Astrocyte (in vitro differentiated cells and primary cell): ENCODE measurements at places on chromosomes 5 and 9. TPM values are rescaled to one million over a fixed set of nuclear protein-coding genes. Genes with fewer than 3 reads are reported as not detected.

Gene CDK7
- total RNA-seq, result 53.6 and 58.3 TPM in 2 replicates

Gene ARID3C
- 0.16 and 0.19 TPM in 2 replicates for total RNA-seq

DNA sequence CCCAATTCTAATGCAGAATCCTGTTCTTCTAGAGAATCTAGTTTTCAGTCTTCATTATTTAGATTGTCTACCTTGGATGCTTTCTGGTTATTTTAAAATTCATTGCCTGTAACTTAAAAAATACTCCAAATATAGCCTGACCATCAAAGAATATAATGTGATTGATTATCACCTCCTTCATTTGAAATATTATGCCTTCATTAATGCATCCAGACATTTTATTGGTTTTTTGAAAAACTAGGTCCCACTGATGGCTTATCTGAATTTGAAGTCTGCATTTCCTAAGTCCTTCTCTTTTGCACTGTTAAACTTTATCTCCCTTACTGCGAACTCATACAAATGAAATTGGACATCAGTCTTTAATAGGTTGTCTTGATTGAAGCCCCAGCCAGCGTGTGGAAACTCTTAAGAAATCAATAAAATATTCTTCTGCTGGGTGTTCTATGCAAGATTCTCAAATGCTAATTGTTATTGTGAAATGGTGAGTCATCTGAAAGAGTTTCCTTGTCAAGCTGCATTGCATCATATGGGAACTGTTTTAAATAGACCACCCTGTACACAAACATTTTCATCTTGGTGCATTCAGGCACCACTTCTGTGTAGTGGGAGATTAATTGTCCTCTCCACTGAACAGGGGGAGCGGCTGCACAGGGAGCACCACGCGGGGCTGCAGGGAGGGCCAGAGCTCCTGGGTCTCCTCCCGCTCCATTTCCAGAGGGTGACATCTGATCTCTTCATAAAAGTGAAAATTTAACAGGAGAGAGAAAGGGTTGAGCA lies 92.3 kb upstream of the FANCC start:
- H3K27me3 ChIP-seq, result no peaks in the 10 kb centered on the region
- H3K36me3 ChIP-seq, result no peaks in the 10 kb centered on the region
- DNase-seq, result peak; percentile 77
- no peak overlapping the region for H3K27ac ChIP-seq
- no peak overlapping the region for H3K4me3 ChIP-seq
- H3K4me1 ChIP-seq, result peaks cover 4% of the 10 kb centered on the region

DNA sequence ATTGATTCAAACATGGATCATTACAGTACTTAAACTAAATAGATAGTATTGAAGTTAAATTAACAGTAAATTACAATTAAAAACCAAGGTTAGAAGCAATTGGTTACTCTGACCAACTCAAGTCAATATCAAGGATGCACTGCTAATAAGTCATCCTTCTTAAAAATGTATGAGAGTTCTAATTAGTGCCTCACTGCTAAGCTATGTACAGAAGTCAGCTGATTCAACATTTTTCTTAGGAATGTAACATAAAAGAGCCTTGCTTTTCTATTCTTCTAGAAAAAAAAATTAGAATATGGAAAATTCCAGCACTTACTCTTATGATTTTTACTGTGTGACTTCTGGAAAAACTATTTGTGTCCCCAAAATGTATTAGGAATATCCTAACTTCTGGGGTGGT lies 75.7 kb upstream of the FBN2 start:
- DNase-seq, result peak; percentile 16
- H3K36me3 ChIP-seq, result no peaks in the 10 kb centered on the region
- H3K27me3 ChIP-seq, result no peaks in the 10 kb centered on the region
- no peak overlapping the region for H3K27ac ChIP-seq

DNA sequence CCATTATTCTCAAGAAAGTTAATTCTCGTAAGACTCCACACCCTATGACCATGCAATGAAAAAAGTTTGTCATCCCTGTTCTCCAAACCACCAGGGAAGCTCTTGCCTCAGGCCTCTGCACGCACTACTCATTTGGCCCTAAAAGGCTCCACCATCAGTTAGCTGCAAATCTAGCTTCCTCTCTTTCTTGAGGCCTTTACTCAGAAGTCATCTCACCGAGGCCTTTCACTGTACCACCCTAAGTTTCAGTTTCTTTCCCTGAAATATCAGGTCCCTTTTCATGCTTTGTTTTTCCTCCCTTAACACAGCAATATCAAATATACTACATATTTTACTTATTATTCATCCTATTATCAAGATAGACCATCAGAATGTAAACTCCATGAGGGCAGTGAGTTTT lies 39.1 kb downstream of the OXCT1 start:
- H3K4me1 ChIP-seq, result peaks cover 10% of the 10 kb centered on the region
- H3K27ac ChIP-seq, result no peak overlapping the region
- H3K36me3 ChIP-seq, result peaks cover 12% of the 10 kb centered on the region
- no peak for DNase-seq

DNA sequence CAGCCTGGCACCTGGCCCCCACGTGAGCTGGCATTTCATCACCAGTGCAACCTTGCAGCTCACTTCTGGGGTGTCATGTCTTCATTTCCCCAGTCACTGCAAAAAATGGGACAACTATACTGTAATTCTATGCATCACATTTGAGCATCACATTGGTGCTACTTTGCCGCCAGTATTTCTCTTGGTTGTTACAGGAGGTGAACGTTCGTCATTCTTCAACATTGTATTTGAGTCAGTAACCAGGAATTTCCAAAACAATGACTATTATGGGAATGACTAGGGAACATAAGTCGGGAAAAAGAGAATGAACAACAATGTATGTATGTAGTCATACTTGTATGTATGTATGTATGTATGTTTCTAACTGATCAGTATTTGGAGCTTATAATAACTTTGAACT lies 1278.0 kb downstream of the EFNA5 start:
- DNase-seq, result peak; percentile 70
- peaks cover 11% of the 10 kb centered on the region for H3K4me1 ChIP-seq
- no peak overlapping the region for H3K4me3 ChIP-seq
- no peaks in the 10 kb centered on the region for H3K36me3 ChIP-seq

- H3K36me3 ChIP-seq, result no peaks in the 10 kb centered on the region
- no peak overlapping the region for H3K27ac ChIP-seq
These were observed 344.4 kb downstream of the MAN2A1 start for GRCh38 chr5:110034056-110034600.

DNA sequence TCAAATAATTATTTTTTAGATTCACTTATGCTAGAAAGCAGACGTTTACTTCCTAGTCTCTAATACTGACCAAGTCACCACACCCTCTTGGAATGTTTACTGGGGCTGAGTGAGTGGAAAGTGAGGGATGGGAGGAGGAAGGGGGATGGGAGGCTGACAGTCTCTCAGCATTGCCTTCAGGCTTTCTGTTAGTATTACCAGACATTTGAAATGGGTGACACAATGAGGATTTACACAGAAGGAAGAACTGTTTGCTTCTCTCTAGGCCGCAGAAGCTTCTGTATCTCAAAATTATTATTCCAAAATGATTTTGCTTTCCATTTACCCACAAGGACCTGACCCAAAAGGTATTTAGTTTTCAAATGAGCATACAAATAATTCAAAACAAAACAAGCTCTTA lies 232.8 kb upstream of the ZNF608 start:
- H3K27me3 ChIP-seq, result no peaks in the 10 kb centered on the region
- H3K4me1 ChIP-seq, result no peaks in the 10 kb centered on the region
- no peak overlapping the region for H3K27ac ChIP-seq
- DNase-seq, result no peak
- no peaks in the 10 kb centered on the region for H3K36me3 ChIP-seq
- H3K4me3 ChIP-seq, result no peak overlapping the region

Gene DDX4
- total RNA-seq, result not detected in 2 replicates

- no peaks in the 10 kb centered on the region for H3K27me3 ChIP-seq
- no peak overlapping the region for H3K27ac ChIP-seq
- no peak overlapping the region for H3K4me3 ChIP-seq
These were observed 21.6 kb downstream of the MRPL22 start for GRCh38 chr5:154962494-154962893.

DNA sequence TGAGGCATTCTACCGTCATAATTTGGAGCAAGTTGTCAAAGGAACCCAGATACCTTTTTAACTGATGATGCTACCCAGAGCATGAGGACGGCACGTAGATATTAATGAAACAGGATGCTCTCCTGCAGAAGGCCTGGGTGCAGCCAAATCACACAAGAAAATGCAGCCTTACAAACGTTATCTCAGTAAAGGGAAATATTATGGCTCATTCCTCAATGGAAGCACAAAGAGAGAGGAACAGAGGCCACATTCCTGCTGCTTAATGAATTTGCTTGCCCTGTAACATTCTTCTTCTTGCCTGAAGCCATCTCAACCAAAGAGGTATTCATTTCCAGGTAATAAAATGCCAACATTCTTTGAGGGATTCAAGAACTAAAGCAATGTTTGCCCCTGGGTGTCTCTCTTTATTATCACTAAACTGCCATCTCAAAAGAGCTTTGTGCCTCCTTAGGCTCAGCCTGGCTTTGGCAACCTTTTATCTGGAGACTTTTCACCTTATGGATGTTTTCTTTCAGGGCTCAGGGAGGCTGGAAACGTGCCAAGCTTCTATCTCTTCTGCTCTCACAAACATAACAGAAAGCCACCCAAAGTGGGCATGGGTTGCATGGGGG lies 92.9 kb downstream of the TNC start:
- DNase-seq, result peak; percentile 63
- H3K27me3 ChIP-seq, result no peaks in the 10 kb centered on the region
- H3K36me3 ChIP-seq, result peaks cover 49% of the 10 kb centered on the region
- H3K4me3 ChIP-seq, result no peak overlapping the region

DNA sequence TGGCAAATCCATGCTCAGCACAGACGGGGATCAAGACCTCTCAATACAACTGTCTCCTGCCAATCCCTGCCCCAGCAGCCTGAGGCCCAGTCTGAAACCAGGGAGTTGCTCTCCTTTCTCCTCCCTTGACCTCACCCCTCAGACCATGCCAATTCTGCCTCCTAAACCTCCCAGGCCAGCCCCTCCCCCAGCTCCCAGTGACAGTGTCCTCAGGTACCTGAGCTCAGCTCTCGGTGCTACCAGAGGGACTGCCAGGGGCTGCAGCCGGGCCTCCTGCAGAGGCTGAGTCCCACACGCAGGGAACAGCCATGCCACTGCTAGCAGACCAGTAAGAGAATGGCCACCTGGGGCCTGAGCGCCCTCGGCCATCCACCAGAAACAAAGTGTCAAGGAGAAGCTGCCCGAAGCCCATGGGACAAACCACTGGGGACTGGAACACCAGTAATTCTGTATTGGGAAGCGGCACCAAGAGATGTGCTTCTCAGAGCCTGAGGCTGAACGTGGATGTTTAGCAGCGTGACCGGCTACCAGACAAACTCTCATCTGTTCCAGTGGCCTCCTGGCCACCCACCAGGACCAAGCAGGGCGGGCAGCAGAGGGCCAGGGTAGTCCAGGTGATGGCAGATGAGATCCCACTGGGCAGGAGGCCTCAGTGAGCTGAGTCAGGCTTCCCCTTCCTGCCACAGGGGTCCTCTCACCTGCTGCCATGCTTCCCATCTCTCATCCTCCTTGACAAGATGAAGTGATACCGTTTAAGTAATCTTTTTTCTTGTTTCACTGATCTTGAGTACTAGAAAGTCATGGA lies 557 bp upstream of the IL3 start:
- no peak for DNase-seq
- no peak overlapping the region for H3K4me3 ChIP-seq
- H3K27ac ChIP-seq, result no peak overlapping the region
- no peaks in the 10 kb centered on the region for H3K4me1 ChIP-seq
- no peaks in the 10 kb centered on the region for H3K36me3 ChIP-seq
- no peaks in the 10 kb centered on the region for H3K27me3 ChIP-seq

DNA sequence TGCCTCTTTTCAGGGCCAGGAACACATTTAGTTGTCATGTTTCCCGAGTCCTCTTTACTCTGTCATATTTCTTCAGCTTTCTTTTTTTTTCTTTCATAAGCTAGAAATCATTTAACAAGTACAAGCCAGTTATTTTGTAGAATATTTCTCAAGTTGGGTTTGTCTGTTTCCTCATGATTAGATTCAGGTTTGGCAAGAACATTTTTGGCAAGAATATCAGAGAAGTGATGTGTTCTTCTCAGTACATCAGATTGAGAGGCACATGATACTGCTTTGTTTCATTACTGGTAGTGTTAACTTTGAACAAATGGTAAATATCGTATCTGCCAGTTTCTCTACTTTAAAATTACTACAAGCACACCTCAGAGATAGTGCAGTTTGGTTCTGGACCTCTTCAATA lies 45.1 kb downstream of the PCSK5 start:
- H3K36me3 ChIP-seq, result no peaks in the 10 kb centered on the region
- no peak overlapping the region for H3K27ac ChIP-seq
- DNase-seq, result no peak

Gene MYMK
- not detected in 2 replicates for total RNA-seq

DNA sequence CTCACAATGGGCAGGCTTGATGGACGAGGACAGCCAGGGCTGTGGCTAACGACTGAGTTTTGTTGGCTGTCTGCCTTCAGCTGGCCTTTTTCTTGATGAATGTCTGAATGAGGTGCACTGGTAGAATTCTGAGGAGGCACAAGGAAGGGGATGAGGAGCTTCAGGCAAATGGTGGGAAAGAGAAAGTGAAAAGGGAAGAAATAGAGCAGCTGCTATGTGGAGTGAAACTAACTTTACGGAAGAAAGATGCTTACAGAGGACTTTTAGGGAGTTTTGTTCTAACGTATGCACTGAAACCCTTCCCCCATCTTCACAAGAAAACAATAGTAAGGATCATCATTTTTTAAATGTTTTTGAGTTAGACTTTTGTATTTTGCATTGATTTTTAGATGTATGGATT lies 45.3 kb downstream of the OR2K2 start:
- H3K4me3 ChIP-seq, result no peak overlapping the region
- no peaks in the 10 kb centered on the region for H3K36me3 ChIP-seq
- H3K27ac ChIP-seq, result no peak overlapping the region
- no peak for DNase-seq
- H3K4me1 ChIP-seq, result peaks cover 5% of the 10 kb centered on the region

DNA sequence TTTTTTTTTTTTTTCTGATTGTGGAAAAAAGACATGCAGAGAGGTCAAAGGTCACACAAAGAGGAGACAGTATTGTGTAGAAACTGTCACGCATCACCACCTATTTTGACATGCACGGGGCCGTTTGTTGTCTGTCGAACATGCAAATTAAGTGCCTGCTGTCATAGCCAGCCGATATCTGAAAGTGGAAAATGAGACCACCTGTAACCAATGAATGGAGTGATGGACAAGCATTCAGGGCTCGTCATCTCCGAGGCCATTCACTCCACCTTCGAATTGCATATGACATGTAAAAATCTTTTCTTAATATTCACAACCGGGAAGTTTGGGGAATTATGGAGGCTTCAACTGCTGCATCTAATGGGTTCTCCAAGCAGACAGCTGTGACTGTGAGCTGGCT lies 512.2 kb upstream of the ADAMTS16 start:
- H3K27ac ChIP-seq, result no peak overlapping the region
- H3K36me3 ChIP-seq, result no peaks in the 10 kb centered on the region
- H3K4me1 ChIP-seq, result no peaks in the 10 kb centered on the region
- no peak for DNase-seq

Gene OSMR
- total RNA-seq, result 38.6 and 39.2 TPM in 2 replicates

- no peak overlapping the region for H3K4me3 ChIP-seq
- no peak for DNase-seq
- H3K27me3 ChIP-seq, result no peaks in the 10 kb centered on the region
- peaks cover 17% of the 10 kb centered on the region for H3K4me1 ChIP-seq
- no peak overlapping the region for H3K27ac ChIP-seq
These were observed 48.3 kb downstream of the FAM78A start for GRCh38 chr9:131227959-131228460.

Gene ZDHHC12
- total RNA-seq, result 21.8 and 23.7 TPM in 2 replicates

- no peaks in the 10 kb centered on the region for H3K4me1 ChIP-seq
- no peak overlapping the region for H3K4me3 ChIP-seq
- DNase-seq, result no peak
- no peak overlapping the region for H3K27ac ChIP-seq
These were observed 80.7 kb upstream of the C9orf72 start for GRCh38 chr9:27653957-27654356.
